CD4-positive, alpha-beta T cell treated with Interleukin-1 beta for 1 hour (primary cell): ENCODE measurements at places on chromosomes 6 and 20.

- DNase-seq: no peak
Observed at GRCh38 chr6:124622351-124622750, 339.9 kb upstream of the RNF217 start.

- no peak for DNase-seq
Observed at GRCh38 chr6:1285956-1286355, 25.9 kb upstream of the FOXQ1 start.

DNA sequence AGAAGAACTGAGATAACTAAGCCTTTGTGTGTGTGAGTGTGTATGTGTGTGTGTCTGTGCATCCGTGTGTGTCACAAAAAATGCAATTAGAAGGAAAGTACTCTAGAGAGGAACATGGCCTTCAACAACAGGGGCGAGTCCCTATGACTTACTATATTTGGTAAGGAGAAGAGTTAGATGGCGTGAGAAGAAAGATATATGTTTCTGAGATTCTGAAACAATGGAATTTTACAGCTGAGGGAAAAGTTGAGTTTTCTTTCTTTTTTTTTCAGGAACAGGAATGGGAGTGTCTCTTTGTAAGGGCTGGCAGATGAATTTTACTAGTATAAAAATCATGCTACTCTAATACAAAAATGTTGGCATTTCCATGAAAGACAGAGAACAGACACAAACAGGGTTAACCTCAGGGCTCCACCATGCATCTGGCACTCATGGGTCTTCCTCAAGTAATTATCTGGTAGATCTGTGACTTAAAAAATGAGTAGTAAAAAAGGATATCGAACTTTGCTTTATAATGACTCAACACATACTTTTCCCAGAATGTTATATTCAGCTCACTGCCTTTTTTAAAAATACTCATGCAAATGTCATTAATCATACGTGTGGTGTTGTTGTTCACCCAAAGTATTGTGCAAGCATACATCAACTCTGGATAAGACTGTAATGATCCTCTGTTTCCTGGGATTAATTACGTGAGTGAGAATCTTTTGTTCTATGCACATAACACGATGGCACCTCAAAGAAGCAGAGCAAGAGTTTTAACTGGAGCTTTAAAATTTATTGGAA lies 12.8 kb upstream of the SASH1 start:
- DNase-seq: no peak

DNA sequence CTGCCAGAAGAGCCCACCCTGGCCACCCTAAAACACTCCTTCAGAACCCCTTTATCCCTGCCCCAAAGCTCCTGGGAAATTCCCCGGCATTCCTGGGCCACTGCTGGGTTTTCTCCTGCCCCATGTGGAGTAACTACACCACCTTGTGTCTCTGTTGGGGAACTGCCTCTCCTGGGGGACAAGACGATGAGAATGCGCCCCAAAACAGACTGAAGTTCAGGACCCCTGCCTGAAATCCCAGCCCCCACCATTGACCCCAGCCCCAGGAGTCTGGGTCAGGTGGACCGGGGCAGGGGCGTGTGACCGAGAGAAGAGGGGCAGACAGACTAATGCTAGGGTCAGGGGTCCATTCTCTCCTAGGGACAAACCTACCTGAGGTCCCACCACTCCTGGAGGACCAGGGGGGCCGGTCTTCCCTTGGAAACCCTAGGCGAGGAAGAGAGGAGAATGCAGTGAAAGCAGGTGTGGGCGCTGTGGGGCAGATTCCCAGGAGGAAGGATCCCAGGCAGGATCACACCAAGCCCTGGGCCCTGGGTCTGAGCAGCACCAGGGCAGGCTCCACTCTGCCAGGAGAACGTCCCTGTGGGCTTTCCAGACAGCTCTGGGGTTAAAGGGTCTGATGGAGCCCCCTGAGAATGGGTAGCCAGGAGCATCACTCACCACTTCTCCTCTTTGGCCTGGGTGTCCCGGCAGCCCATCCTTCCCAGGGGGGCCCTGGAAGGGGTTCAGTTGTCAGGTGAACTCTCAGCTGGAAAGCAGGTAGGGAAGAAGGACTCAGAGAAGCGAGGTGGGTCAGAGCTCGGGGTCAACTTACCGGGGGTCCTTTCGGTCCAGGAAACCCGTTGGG lies 19.4 kb downstream of the COL11A2 start:
- DNase-seq: peak; percentile 16

GRCh38 chr6:115767931-115768330 lies 292.8 kb downstream of the FRK start:
- no peak for DNase-seq

DNA sequence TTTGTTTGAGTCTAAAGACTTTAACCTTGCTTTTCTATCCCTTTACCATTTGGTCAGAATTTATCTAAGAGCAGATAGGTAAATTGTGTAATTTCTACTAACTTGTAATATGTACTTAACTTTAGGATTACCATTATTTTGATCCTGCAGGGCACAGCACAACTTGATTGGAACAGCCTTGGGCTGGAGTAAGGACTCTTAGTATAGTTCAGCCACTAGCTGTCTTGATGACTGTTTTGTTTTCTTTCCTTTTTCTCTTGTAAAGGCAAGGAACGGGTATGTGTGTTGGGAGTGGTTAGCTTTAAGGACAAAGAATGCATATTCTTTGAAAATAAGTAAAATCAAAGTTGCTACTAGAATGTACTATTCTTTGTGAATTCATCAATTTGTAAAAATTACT lies 203.2 kb downstream of the ZFAND3 start:
- no peak for DNase-seq

GRCh38 chr6:9620263-9620662 lies 794.6 kb downstream of the TFAP2A start:
- DNase-seq: no peak

DNA sequence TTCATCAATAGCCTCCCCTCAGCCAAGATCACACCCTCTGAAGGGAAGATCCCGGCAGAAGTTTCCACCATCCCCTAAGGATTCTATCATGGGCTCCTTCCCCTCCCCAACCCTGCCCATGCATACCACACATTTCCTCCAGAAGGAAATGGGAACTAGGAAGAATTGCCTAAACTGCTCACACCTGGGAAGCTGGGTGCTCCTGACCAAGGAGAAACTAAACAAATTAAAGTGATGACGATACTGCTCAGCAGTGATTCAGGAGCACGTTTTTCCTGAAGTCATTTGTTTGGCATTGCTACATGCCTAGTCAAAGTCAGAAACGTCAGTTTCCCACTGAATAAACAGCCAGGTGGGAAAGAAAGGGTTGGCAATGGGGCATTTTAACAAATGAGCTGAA lies 136.1 kb upstream of the CDYL start:
- no peak for DNase-seq
